ENCODE measurements at places on chromosomes 5 and 9. TPM values are rescaled to one million over a fixed set of nuclear protein-coding genes. Genes with fewer than 3 reads are reported as not detected.

DNA sequence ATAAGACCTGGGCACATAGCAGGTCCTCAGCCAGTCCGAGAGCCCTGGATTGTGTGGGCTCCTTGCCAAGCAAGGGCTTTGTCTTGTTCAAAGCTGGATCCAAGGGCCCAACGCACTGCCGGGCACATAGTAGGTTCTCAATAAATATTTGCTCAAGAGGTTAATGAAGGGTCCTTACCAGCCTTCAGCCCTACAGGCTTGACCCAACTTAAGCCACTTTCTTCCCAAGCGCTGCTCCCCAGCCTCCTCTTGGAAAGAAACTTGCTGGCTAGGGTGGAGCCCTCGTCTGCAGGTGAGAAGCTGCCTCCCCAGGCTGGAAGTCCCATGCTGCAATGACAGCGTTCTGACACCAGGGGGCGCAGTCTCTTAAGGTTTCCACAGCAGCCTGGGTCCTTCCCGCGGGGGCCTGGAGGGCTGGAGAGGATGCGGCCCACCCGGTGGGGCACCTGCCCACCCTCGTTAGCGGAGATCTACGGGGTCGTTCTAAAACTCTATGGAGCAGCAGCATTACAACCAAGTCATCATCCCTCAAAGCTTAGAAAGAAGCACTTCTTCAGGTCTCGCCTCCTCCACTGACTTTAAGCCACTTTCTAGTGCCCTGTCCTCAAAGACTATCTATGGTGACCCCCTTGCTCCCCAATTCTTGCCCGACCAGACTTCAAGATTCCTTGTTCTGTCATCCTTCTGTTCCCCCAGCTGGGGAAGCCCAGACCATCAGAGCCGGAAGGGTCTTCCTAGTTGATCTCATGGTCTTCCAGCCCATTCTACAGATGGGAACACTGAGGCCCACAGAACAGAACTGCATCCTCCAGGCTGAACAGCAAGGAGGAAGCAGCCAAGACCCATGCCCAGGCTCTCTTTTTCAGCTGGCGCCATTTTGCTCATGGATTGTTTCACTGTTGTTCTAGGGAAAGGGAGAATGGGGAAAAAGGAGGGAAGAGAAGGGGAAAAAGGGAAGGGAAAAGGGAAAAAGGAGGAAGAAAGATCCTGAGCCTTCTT, 115.4 kb downstream of the LHX2 start:
- H3K36me3 ChIP-seq: no peaks in the 10 kb centered on the region
- DNase-seq: peak; percentile 86
- peak overlapping the region; percentile 18 for H3K27ac ChIP-seq
- H3K4me3 ChIP-seq: no peak overlapping the region
- no peaks in the 10 kb centered on the region for H3K27me3 ChIP-seq

Gene ADGRD2
- total RNA-seq: not detected

DNA sequence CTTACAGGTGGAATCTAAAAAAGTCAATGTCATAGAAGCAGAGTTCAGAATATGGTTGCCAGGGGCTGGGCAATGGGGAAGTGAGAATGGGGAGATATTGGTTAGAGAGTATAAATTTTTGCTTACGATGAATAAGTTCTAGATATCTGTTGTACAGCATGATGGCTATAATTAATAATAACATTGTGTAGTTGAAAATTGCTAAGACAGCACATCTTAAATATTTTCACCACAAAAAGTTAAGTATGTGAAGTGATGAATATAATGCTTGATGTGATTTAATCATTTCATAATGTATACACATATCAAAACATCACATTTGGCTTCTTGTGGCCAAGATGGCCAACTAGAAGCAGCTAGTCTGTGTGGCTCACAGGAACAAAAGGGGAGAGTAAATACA, 425.9 kb upstream of the ACO1 start:
- no peak for DNase-seq
- H3K27me3 ChIP-seq: no peaks in the 10 kb centered on the region
- H3K36me3 ChIP-seq: peaks cover 14% of the 10 kb centered on the region
- H3K4me1 ChIP-seq: no peaks in the 10 kb centered on the region
- no peak overlapping the region for H3K4me3 ChIP-seq
- H3K27ac ChIP-seq: no peak overlapping the region

Gene WDR5
- 32.6 TPM for total RNA-seq

DNA sequence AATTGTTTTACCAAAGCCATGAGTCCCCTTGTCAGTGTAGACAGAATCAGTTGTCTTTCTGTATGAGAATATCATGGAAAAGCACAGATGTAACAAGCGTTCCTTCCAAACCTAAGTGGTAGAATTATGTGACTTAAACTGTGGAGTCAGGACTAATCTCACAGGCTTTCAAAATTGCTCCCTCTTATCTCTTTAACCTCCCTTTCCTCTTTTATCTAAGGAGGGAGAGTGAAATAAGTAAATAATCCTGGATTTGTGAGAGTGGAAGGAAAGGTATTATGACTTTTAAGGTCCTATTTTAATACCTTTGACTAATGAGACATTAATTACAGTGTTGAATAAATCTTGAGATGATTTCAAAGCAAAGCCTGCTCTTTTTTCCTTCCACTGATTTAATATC, 52.4 kb upstream of the LIFR start:
- no peaks in the 10 kb centered on the region for H3K4me1 ChIP-seq

Gene FBLL1
- total RNA-seq: 0.28 TPM

- H3K27ac ChIP-seq: no peak overlapping the region
- no peak for DNase-seq
- peaks cover 8% of the 10 kb centered on the region for H3K27me3 ChIP-seq
- peaks cover 8% of the 10 kb centered on the region for H3K36me3 ChIP-seq
- no peaks in the 10 kb centered on the region for H3K4me1 ChIP-seq
- no peak overlapping the region for H3K4me3 ChIP-seq
These were observed 96.0 kb upstream of the ITGA2 start for GRCh38 chr5:52893105-52893504.

DNA sequence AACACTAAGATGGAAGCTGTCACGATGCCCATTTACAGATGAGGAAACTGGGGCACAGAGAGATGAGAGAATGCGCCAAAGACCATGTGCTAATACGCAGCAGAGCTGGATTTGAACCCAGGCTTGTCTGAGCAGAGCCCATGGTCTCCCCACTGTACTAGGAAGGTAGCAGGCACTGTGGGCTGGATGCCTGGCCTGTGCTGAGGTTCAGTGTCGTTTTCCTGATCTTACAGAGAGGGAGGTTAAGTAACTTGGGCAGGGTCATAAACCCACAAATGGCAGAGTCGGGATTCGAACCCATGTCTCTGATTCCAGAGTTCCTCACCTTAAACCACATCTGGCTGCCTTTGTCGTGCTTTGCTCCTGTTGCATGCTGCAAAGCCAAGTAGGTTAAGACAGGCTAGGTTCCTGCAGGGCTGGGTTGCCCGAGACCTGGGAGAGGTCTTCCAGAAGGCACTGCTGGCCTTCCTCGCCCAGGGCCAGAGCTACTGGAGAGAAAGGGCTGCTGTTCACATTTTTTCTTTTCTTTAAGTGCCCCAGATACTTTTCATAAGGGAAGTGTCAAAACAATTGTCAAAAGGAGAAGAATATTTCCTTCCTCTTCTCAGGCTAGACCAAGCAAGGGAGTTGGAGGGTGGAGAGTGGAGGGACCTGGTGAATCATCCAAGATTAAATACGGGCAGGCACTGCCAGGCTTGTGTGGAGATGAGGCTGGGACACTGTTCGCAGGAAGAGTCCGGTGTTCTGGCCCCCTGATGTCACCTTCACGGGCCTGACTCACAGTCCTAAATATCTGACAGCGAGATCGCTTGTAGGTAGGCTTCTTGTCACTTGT, 3.2 kb downstream of the NEK6 start:
- H3K27ac ChIP-seq: peak overlapping the region; percentile 37
- H3K4me1 ChIP-seq: peaks cover 58% of the 10 kb centered on the region
- H3K4me3 ChIP-seq: peak overlapping the region; percentile 34
- DNase-seq: no peak

Gene PHF24
- not detected for total RNA-seq

Gene SEC16A
- total RNA-seq: 104 TPM

- peaks cover 30% of the 10 kb centered on the region for H3K27me3 ChIP-seq
- peak; percentile 65 for DNase-seq
- H3K4me3 ChIP-seq: peak within 1 kb of the TSS; percentile 79
- H3K36me3 ChIP-seq: no peaks in the 10 kb centered on the region
- peaks cover 16% of the 10 kb centered on the region for H3K4me1 ChIP-seq
These were observed at the start of gene ABCA1 for GRCh38 chr9:104927912-104928740. ABCA1 (minus strand) TSS chr9:104928155; CDS start chr9:104903679, 24,476 bp downstream.

GRCh38 chr5:5371957-5372356, 50.5 kb upstream of the ICE1 start:
- H3K27ac ChIP-seq: no peak overlapping the region
- H3K27me3 ChIP-seq: peaks cover 4% of the 10 kb centered on the region
- DNase-seq: no peak
- H3K4me3 ChIP-seq: no peak overlapping the region
- peaks cover 6% of the 10 kb centered on the region for H3K4me1 ChIP-seq

Gene RAB14
- total RNA-seq: 40.6 TPM

- no peak for DNase-seq
- no peaks in the 10 kb centered on the region for H3K4me1 ChIP-seq
- no peaks in the 10 kb centered on the region for H3K27me3 ChIP-seq
- H3K36me3 ChIP-seq: peaks cover 11% of the 10 kb centered on the region
- no peak overlapping the region for H3K4me3 ChIP-seq
- H3K27ac ChIP-seq: no peak overlapping the region
These were observed 69.3 kb downstream of the CRB2 start for GRCh38 chr9:123425261-123425821.

All from natural killer cell treated with Interleukin-12 subunit alpha and Interleukin-12 subunit beta and Interleukin-15 and Interleukin-18, amount 100 ng/mL, for 72 hours (primary cell).